ENCODE measurements at places on chromosomes 2 and 18.

- no peak for DNase-seq
Measured at GRCh38 chr2:58540681-58541080, 299.6 kb upstream of the FANCL start.

DNA sequence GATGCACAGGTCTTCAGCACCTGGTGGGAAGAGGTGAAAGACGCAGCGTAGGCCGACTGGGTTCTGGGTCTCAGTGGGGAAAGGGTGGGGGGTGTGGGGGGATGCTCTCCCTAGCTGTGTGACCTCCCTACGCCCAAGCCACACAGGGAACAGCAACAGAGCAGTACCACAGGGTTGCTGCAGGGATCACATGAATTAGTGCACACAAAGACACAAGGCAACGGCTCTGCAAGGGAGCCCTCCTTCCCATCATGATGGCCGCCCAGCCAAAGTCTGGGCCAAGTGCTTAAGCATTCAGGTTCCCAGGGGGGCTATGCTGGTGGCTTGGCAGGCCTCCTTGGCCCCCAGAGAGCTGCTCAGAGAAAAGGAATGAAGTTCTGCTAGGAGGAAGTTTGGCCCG is 28.2 kb upstream of the GBX2 start:
- no peak for DNase-seq

DNA sequence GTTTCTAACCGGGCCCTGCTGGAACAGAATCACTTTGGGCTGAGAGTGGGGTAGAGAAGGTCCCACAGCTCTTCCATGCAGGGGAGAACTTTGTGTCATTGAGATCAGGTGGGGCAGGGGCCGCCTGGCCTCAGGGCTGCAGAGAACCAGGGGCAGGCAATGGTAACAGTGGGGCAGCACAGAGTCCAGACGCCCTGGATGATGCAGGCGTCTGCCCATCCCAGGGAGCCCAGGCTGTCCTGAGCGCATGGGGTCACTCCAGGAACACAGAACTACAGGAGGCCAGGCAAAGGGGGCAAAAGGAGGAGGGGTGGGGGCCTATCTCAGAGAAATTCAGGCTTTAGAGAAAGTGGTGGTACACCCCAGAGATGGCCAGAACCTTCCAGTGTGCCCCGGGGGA is 121.3 kb downstream of the NDUFA10 start:
- DNase-seq, result no peak

- no peak for DNase-seq
Measured at GRCh38 chr2:829047-829446, 121.6 kb upstream of the SNTG2 start.

GRCh38 chr2:181421131-181421458 is 36.1 kb upstream of the ITGA4 start:
- no peak for DNase-seq

- DNase-seq, result no peak
Measured at GRCh38 chr2:208982831-208983230, 441.0 kb upstream of the MAP2 start.

GRCh38 chr2:69306393-69306821 is 80.6 kb downstream of the GFPT1 start:
- DNase-seq, result no peak

GRCh38 chr2:71907503-71907902 is 240.2 kb downstream of the CYP26B1 start:
- DNase-seq, result no peak

- DNase-seq, result no peak
Measured at GRCh38 chr2:1017827-1018226, 67.2 kb downstream of the SNTG2 start.

- no peak for DNase-seq
Measured at GRCh38 chr2:134505446-134505845, 213.4 kb downstream of the TMEM163 start.

DNA sequence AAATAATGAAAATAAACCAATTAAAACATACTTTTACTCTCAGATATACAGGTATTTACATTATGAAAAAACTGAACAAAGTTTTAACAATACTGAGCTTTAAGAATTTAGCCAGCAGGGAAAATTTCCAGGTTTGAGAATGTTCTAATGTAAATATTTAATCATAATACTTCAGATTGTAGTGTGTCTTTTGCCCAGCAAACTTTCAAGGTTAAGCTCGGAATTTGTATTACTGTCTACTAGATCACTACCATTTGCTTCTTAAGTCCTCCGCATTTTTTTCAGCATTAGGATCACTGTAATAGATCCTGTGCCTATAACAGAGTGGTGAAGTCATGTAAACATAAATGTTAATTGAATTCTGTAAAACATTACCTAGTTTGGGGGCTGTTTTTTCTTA is 52.7 kb downstream of the CFAP210 start:
- no peak for DNase-seq

DNA sequence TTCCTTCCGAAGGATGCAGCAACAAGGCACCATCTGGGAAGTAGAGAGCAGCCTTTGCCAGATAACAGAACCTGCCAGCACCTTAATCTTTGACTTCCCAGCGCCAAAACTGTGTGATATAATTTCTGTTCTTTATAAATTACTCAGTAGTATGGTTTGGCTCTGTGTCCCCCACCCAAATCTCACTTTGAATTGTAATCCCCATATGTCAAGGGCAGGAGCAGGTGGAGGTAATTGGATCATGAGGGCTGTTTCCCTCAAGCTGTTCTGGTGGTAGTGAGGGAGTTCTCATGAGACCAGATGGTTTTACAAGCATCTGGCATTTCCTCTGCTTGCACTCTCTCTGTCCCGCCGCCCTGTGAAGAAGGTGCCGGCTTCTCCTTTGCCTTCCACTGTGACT is 899.9 kb downstream of the TRIB2 start:
- DNase-seq, result no peak

GRCh38 chr2:29525921-29526320 is 395.5 kb downstream of the ALK start:
- DNase-seq, result no peak

DNA sequence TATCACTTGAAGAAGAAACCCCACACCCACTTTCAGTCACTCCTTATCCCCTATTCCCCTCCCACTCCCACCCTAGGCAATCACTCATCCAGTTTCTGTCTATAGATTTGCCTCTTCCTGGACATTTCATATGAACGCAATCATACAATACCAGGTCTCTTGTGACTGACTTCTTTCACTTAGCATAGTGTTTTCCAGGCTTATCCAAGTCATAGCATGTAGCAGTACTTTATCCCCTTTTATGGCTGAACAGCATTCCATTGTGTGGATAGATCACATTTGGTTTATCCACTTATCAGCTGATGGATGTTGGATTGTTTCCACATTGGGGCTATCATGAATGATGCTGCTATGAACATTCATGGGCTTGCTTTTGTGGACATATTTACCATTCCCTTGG is 6.6 kb downstream of the CFAP221 start:
- no peak for DNase-seq

- DNase-seq, result no peak
Measured at GRCh38 chr2:200089040-200089755, 133.8 kb downstream of the MAIP1 start.

DNA sequence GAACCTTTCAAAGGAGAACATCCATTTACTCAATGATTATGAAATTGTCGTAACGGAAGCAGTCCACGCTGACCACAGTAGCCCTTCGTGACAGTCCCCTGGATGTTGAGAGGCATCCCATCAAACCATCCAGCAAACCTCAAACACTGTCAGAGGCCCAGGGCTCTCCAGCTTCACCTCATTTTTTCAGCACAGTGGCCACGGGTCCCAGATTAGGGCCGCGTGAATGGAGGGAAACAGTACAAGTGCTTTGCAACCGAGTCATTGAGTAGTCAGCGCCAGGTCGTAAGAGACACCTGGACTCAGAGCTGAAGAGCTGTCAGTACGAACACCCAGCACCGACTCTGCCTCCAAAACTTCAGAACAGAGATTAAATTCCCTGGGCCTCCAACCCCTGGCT is 552.5 kb upstream of the SALL3 start:
- no peak for DNase-seq

- no peak for DNase-seq
Measured at GRCh38 chr2:213787869-213788268, 503.6 kb downstream of the SPAG16 start.

- no peak for DNase-seq
Measured at GRCh38 chr2:189933041-189933440, 129.5 kb downstream of the MSTN start.

DNA sequence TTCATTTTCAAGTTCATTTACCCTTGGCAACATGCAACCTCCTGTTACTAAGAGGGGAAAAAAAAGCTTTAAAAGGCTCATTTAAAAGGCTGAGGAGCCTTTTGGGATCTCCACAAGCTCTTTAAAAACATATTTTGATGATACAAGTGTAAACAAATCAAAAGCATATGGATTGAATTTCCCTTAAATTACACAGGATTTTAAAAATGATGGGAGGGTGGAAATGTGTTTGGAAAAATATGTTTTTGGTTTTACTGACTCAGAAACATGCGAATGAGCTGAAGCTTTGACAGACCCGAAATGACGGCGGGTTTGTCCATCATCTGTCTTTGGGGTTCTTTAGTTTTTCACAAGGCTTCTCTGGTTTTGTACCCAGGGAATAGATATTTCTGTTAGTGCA is 180.6 kb upstream of the CCDC68 start:
- no peak for DNase-seq

GRCh38 chr2:238305092-238305862 is 15.0 kb upstream of the TRAF3IP1 start:
- no peak for DNase-seq

- DNase-seq, result no peak
Measured at GRCh38 chr2:239155806-239156480, 244.9 kb downstream of the HDAC4 start.

GRCh38 chr2:23745068-23745725 is 181.7 kb downstream of the ATAD2B start:
- DNase-seq, result peak; percentile 46

- no peak for DNase-seq
Measured at GRCh38 chr2:25582077-25582830, 91.1 kb downstream of the DTNB start.

DNA sequence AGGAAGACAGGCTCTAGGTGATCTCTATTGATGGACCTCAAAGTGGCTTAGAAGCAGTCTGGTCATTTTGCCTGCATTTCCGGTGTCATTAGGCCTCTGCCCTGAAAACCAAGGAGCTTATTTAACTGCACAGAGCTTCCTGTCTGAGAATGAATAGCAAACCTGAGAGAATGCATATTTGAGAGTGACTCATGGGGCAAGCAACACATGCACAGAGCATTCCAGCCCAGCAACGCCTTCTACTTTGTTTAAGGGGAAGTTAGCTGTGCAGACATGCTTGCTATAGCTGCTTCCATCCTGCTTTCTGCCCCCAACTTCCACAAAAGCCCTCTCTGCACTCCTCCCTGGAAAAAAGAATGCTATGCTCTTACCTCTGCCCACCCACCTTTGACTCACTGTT is 232.8 kb downstream of the GRB14 start:
- DNase-seq, result no peak

GRCh38 chr2:151730262-151730975 is 3.9 kb downstream of the NEB start:
- DNase-seq, result peak; percentile 18

- no peak for DNase-seq
Measured at GRCh38 chr2:217285926-217286325, 426.1 kb upstream of the TNP1 start.

DNA sequence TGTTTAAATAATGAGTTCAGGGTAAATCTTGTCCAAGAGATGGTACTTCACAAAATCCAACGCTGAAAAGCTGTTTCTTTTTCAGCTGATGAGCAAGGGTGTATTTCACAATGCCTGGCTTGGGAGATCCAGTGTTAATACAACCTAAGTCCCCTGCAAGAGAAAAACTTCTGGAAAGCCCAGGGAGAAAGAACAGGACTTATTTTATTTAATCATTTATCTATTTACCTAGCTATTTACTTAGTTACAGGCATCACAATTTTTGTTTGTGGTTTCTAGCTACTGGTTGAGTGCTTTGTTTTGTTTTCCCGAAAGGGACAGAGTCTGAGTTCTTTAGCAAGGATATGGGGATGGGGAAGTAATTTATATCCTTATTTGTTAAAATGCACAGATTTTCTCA is 598.2 kb upstream of the SYT4 start:
- no peak for DNase-seq

GRCh38 chr2:152063325-152063924 is 35.4 kb downstream of the CACNB4 start:
- peak; percentile 45 for DNase-seq

DNA sequence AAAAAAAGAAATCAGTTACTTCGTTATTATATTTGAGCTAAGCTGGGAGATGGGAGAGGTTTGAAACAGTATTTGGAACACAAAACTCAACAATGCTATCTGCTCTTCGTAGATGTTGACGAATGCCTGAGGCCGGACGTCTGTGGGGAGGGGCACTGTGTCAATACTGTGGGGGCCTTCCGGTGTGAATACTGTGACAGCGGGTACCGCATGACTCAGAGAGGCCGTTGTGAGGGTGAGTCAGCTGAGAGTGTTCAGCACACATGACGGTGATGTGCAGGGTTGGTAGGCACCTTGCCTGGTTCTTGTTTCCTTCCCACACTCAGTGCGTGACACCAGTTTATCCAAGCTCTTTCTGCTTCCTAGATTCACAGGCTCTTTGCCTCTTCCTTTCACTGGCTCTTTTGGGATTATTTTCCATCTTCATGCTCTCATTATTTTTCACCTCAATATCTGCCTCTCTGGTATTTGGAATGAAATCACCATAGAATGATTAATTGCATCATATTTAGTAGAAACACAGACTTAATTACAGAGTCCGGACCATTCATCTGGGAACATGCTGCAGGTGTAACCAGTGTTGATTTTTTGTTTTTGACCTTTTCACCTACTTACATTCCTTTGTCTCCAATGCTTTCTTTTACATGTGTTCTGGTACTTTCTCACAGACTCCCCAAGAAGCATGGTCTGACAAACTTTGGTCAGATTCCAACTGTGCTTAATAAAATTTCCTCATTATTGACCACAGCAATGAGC is 200.6 kb upstream of the RASGRP3 start:
- DNase-seq, result no peak

DNA sequence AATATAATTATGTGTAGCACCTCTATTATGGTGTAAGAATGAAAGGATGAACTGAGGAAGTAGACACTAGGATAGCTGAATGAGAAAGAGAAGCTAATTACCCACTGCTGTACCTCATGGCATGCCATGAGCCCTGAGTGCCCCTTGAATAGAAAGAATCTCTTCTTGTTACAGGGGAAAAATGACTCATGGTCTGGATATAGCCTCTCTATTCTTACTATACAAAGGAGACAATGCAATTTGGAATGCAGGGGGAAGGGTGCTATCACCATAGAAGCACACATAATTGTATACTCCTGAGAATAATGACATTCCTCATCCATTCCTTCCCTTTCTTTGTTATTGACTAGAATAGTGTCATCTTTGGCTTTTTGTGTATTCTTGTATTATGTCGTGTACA is 385.2 kb downstream of the CDH7 start:
- no peak for DNase-seq

All from muscle of back (tissue), 13 donors.